ENCODE measurements at places on chromosomes 5 and 9. TPM values are rescaled to one million over a fixed set of nuclear protein-coding genes. Genes with fewer than 3 reads are reported as not detected.

GRCh38 chr5:109739741-109740728 is 50.3 kb downstream of the MAN2A1 start:
- DNase-seq: no peak

The GHR gene
- 10.4 TPM for total RNA-seq

DNA sequence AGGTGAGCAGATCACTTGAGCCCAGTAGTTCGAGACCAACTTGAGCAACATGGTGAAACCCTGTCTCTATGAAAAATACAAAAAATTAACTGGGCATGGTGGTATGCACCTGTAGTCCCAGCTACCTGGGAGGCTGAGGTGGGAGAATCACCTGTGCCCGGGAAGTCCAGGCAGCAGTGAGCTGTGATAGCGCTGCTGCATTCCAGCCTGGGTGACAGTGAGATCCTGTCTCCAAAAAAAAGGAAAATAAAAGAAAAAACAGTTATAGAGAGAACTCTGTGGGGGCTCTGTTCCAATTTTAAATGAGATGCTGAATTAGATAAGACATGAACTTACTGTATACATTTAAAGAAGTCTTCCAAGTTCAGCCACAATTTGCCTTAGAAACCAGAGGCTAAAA is 44.2 kb downstream of the SLC38A9 start:
- DNase-seq: no peak

- DNase-seq: no peak
Observed at GRCh38 chr9:136602193-136602885, 56.5 kb upstream of the NOTCH1 start.

GRCh38 chr5:42718591-42718990 is 38.0 kb upstream of the CCDC152 start:
- no peak for DNase-seq

GRCh38 chr5:171571663-171572062 is 152.2 kb downstream of the FGF18 start:
- no peak for DNase-seq

The AFF4 gene
- total RNA-seq: 59.1 TPM

DNA sequence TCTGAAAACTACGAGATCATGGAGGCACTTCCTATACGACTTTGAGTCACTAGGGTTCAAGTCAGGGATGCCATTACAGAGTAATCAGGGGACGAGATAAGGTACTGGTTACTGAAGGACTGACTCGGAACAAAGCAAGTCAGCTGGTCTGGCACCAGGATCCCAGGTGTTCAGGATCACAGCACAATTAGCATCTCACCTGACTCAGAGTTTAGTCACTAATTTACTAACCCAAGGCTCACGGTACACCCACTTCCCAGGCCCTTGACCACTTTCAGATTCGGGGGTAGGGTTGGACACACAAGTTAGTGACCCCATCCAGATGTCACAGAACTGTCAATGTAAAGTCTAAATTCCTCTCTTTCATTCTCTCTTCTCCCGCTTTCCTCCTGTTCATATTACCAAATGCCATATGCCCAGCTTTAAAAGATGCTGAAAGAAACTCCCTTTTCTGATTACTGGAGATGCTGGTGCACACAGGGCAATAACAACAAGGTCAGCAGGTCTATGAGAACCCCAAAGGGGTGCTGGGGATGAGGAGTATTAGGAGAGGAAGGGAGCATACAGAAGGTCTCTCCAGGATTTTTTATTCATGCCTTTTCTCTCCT is 657.8 kb downstream of the TLE1 start:
- DNase-seq: no peak

The CDH18 gene
- not detected for total RNA-seq

DNA sequence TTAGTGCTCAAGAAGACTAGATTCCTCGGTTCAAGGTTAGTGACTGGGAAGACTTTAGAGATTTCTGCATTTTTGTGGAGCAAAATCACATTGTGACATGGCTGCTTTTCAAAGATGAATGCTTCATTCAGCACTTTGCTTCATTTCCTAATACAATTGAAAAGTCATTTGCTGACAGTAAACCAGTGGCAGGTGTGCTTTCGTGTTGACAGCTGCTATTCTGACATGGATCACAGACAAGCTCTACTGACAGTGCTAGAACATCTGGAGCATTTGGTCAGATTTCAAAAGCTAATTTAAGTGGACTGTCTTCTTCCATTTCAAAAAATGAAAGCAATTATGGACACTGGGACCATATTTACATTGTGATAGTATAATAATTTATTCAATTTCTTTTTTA is 1060.1 kb downstream of the PTPRD start:
- DNase-seq: no peak

DNA sequence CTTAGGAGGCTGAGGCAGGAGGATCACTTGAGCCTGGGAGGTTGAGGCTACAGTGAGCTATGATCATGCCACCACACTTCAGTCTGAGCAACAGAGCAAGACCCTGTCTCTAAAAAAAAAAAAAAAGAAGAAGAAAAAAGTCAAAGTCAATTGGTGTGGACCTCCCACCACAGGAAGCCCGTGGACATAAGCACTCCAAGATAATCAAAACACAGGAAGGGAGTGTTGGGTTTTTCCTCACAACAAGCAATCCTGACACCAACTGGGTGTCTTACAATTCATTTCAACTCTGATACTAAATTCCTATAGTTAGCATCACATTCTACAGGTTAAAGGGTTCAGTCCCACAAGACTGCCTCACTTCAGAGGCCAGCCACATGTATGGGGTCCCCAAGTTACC is 70.7 kb downstream of the PDE6A start:
- no peak for DNase-seq

The PCDHGA12 gene
- 10.3 TPM for total RNA-seq

DNA sequence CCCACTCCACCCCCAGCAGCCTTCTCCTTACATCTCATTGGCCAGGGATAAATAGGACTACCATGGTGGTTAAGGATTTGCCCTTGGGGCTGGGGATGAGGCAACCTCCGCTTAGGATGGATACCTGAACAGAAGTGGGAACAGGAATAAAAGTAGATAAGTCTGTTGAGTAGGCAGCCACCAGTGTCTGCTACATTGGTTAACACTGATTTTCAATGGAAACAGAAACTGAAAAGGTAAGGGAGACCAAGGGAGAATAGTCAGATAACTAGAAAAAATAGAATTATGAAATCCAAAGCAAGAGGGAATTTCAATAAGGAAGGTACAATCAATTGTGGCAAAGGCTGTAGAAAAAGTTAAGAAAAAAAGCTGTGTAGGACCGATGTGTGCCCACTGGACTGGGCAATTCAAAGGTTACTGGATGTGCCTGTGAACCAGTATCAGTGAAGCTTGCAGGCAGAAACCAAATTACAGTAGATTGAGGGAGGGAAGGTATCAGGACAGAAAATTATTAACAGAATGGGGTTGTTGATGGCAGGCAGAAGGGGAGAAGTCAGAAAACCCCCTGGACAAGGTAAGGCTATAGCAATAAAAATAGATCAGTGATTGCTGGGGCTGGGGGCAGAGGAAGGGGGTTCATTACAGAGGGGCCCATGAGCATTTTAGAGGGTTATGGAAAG is 48.7 kb downstream of the DNAJC21 start:
- no peak for DNase-seq

DNA sequence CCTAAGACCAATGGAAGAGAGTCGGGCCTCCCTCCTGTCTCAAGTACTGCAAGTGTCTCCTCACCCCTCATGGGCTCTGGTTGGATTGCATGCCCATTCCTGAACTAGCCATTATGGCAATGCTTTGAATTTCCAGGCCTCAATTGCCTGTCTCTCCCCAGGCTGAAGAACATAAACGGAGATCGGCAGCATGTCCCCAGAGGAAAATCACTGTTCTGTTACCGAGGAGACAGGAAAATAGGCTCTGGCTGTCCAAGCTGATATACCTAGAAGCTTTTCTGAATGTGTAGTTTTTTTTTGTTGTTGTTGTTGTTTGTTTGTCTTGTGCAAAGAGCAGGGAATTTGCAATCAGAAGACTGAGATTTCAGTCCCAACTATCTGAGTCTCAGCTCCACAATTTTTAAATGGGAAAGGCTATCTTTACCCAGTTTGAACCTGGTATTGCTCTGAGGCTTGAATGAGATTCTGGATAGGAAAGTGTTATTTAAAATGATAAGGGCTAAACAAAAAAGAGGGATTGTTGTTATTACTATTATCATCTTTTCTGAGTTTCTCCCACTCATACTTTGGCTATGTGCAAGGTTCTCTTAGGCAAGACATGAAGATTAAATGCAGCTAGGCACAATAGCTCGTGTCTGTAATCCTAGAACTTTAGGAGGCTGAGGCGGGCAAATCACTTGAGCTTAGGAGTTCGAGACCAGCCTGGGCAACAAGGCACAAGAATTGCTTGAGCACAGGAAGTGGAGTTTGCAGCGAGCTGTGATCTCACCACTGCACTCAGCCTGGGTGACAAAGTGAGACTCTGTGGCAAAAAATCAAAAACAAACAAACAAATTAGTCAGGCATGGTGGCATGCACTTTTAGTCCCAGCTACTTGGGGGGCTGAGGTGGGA is 77.2 kb upstream of the KLF9 start:
- DNase-seq: no peak

DNA sequence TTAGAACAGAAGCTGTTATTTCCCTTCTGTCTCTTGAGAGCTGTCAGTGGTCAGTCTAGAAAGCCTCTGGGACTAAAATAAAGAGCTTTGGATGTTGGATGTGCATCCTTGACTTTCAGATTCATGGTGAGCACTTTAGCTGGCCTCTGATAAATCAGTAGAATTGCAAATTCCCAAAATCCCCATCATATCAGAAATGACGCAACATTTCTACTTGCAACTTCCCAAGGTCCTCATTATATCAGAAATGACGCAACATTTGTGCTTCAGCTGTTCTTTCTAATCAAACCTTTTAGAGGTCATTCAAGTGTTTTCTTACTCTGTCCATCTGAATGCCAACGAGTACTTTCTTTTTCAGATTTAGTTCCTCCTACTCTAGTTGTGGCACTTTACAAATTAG is 167.3 kb upstream of the MOCS2 start:
- no peak for DNase-seq

The ANKRD18B gene
- total RNA-seq: 2.0 TPM

The OR1J2 gene
- total RNA-seq: not detected

The CACNA1B gene
- 0.70 TPM for total RNA-seq

GRCh38 chr5:68898951-68899471 is 194.8 kb upstream of the SLC30A5 start:
- DNase-seq: no peak

- DNase-seq: no peak
Observed at GRCh38 chr5:116076496-116076895, 8.3 kb upstream of the COMMD10 start.

DNA sequence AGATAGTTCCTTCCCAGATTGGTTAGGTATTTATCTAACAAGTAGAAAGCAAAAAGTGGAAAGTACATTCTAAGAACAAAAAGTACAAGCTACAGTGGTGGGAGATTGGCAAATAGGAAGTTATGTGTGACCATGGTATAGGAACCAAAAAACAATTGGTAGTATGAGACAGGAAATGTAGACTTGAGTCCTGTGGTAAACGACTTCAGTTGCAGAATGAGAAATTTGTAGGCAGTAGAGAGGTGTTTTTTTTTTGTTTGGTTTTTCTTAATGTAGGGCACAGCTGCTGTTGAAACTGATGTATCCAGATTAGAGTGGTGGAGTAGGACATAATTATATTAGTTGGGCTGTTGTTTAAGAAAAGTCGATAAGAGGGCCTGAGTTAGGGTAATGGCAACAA is 72.0 kb downstream of the CCNH start:
- no peak for DNase-seq

The BASP1 gene
- 3.9 TPM for total RNA-seq

The ZNF608 gene
- 18.8 TPM for total RNA-seq

- DNase-seq: no peak
Observed at GRCh38 chr9:79575547-79575946, 3.8 kb downstream of the TLE4 start.

The FBLL1 gene
- 1.5 TPM for total RNA-seq

DNA sequence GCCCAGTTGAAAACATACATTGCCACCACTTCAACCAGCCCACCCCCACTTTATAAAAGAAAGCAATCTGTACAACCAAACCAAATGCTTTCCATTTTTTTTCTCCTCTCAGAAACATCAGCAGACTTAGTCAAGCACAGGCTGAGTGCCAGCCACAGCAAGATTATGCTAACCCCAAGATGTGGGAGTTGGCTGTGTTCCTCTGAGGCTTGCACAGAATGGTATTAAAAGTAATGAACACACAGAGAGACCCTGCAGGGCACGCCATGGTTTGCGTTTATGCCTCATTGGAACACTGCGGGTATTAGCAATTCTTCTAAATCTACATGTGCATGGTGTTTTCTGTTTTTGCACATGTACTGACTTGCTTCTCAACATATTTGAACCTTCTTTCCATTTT is 419.9 kb upstream of the GRAMD2B start:
- no peak for DNase-seq

DNA sequence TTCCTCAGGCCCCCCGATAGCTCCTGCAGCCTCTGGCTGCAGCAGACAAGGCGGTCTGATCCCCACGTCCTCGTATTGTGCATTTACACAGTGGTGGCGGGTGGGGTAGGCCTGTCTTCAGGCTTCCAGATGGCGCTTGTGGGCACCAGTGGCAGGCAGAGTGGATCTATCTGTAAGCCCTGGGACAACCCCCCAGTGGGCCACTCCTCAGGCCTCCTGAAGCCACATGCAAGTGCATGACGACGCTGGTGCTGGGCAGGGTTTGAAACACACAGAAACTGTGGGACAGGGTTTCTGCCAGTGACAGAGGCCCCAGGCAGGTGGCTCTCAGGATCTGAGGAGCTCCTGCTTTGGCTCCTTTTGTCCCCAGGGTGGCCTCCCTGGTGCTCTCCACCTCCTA is 42.0 kb downstream of the SLF1 start:
- DNase-seq: no peak

DNA sequence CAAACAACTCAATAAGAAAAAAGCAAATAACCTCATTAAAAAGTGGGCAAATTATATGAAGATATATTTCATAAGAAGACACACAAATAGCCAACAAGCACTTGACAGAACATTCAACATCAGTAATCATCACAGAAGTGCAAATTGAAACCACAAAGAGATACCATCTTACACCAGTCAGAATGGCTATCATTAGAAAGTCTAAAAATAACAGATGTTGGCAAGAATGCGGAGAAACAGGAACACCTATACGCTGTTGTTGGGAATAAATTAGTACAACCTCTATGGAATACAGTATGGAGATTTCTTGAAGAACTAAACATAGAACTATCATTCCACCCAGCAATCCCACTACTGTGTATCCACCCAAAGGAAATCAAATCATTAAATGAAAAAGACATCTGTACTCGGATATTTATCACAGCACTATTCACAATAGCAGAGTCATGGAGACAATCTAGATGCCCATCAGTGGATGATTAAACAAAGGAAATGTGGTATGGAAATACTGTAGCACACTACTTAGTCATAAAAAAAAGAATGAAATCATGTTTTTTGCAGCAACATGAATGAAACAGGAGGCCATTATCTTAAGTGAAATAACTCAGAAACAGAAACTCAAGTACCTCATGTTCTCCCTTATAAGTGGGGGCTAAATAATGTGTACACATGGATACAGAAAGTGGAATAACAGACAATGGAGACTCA is 106.8 kb upstream of the FST start:
- no peak for DNase-seq

The SV2C gene
- total RNA-seq: 0.67 TPM

- DNase-seq: no peak
Observed at GRCh38 chr5:124806026-124806372, 59.6 kb upstream of the ZNF608 start.

The FAM81B gene
- total RNA-seq: not detected

The FAM200C gene
- 3.3 TPM for total RNA-seq
